Activated naive CD4-positive, alpha-beta T cell (primary cell): ENCODE measurements at places on chromosomes 6 and 20.

GRCh38 chr6:74657011-74657410 lies 548.8 kb downstream of the COL12A1 start:
- DNase-seq: no peak

DNA sequence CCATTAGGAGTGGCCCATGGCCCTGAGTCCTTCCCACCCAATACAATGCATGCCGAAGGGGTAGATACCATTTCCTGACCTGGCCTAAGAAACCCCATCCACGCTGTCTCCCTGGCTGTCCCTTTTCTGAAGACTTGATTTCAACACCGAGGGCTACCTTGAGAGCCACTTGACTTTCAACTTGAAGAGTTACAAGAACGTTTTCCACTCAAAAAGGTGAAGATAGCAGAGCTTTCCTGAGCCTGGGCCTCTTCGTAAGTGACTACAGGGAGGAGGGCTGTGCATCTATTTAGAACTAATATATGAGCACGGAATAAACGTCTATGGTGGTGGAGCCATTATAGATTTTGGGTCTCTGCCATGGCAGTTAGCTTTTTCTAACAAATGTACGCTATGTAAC lies 14.4 kb upstream of the PPP1R14C start:
- DNase-seq: no peak

DNA sequence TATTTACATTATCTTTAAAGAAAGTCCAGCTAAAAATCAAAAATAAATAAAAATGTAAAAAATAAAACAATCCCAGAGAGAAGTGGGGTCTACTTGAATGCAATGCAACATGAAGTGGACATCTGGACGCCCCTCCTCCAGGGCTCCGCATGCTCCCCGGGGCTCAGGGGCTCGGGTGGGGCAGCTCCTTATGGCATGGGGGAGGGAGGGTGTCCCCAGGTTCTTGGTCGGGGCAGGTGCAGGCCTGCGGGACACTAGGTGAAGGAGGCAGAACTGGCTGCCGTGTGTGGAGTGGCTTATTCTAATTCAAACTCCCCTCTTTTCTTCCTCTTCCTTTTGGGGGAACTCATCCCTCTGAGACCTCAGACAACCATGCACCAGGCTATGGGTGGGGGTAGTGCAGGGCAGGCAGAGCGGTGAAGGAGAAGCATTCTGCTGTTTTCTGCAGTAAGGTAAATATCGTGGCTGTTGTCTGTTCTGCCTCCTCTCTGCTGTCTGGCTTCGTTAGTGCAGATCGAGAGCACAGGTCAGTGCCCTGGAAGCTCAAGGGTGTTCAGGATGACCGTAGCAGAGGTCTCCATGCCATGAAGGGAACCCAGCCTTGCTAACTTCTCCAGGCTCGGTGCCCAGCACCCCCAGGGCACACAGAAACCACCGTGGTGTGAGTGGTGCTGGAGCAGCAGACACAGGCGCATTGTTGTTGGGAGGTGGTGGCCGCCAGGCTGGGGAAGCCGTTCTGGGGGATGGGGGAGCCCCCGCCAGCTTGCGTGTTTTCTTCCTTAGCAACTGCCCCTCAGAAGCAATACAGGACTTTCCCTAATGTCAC lies 82.6 kb downstream of the TTLL2 start:
- DNase-seq: no peak

DNA sequence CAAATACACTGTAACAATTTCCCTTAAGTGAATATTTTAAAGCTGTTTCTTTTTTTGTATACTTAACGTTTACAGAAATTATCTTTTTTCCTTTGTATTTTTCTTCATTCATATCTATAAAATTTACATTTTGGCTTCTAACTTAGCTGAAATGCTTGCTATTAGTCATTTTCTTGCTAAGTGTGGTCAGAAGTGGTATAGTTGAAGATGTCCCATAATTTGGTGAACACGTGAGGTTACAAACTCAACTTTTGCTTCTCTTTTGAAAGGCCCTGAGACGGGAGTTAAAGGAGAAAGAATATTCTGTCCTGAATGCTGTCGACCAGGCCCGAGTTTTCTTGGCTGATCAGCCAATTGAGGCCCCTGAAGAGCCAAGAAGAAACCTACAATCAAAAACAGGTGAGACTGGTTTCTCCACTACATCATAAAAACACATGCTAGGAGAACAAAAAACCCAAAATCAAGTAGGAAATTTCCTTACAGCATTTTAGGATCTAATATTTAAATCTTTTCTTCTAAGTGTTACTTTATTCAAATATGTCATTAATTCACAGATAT lies 445.0 kb downstream of the UTRN start:
- DNase-seq: no peak

GRCh38 chr20:60010689-60011458 lies 52.7 kb downstream of the CDH26 start:
- DNase-seq: no peak

DNA sequence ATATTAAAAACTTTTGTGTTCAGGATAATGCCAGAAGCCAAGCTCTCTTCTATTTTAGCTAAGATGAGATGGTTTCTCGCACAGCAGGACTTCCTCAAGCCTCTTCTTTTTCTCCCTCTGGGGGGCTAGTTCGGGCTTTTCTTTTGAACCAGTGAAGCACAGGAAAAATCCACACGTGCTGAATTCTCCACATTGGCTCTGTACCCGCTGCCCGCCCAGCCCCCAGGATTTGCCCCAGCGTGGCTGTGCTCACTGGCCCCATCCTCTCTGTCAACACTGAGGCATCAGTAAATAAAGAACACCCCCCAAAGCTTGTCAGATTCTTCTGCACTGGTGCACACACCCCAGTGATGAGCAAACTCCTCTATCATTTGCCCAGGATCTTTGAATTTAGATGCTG lies 232.8 kb downstream of the ZNF217 start:
- DNase-seq: no peak

DNA sequence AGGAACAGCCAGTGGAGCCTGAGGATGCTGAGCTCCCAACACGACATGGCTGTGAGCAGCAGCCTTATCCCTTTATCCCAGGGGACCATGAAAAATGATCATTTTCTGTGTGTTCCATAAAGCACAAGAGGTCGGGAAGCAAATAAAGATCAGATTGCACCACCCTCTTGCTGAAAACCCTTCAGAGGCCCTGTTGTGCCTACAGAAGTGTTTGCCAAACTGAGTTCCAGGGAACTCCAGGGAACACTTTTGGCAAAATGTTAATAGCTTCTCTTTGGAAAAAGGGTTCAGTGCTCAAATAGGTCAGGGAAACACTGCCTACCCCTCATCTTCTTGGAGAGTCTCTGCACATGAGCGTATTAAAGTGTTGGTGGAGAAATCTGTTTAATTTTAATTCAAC lies 24.4 kb downstream of the ARMC2 start:
- no peak for DNase-seq

GRCh38 chr6:74925683-74926082 lies 280.2 kb downstream of the COL12A1 start:
- DNase-seq: no peak
